SW 1271 (cell line): ENCODE measurements at places on chromosomes 6 and 20.
A peak's percentile ranks its signal among the peaks of the same experiment; 100 is the strongest.

- peak; percentile 71 for DNase-seq
These were observed 81.0 kb downstream of the GPX5 start for GRCh38 chr6:28606424-28607391.

GRCh38 chr20:17172836-17173516, 53.9 kb upstream of the PCSK2 start:
- DNase-seq = no peak

- DNase-seq = no peak
These were observed 46.0 kb downstream of the RREB1 start for GRCh38 chr6:7153789-7154188.

DNA sequence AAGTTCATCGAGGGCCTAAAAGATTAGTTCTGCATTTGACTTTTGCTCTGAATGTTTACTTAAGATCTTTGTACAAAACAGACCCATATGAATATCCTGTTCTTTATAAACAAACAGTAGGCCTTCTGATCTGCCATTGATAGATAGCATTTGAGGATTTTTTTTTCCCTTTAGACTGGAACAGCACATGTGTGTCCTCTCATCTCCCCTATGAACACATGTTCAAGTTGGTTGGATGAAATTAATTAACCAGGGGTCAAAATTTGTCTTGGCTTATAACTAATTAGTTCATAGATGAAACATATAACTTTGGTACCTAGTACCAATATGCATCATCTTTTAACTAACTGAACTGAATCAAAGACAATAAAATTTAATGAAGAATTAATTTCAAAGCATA, 81.3 kb downstream of the AK9 start:
- DNase-seq = no peak

GRCh38 chr6:144749263-144749662, 464.1 kb downstream of the UTRN start:
- no peak for DNase-seq

DNA sequence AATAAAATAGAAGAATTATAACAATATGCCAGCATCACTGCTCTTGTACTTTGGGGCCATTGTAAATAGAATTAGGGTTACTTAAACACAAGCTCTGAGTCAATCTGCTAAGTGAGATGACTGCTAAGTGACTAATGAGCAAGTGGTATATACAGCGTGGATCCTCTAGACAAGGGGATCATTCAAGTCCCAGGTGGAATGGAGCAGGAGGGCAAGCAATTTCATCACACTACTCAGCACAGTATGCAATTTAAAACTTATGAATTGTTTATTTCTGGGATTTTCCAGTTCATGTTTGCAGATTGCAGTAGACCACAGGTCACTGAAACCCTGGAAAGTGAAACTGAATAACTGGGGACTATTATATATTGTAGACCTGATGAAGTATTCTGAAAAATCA, 235.3 kb downstream of the BTBD3 start:
- no peak for DNase-seq

- DNase-seq = no peak
These were observed 137.6 kb upstream of the RIN2 start for GRCh38 chr20:19620446-19620845.

DNA sequence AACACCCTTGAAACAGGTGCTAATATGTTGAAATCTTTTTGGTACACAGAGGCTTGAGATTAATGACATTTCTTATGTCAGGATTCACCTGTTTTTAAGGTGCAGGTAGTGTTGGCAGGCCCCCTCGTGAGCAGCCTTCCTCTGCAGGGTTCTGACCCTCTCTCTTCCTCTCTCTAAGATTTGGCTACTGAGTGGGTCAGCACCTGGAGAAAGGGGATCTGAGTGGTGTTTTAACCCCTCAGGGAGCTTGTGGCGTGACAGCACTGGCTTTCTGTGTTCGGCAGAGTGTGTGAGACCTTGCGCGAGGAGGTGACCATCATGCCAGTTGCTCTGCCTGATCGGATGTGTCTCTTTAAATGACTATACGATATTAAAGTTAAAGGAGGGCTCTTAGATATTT, 37.1 kb downstream of the HIVEP1 start:
- no peak for DNase-seq

DNA sequence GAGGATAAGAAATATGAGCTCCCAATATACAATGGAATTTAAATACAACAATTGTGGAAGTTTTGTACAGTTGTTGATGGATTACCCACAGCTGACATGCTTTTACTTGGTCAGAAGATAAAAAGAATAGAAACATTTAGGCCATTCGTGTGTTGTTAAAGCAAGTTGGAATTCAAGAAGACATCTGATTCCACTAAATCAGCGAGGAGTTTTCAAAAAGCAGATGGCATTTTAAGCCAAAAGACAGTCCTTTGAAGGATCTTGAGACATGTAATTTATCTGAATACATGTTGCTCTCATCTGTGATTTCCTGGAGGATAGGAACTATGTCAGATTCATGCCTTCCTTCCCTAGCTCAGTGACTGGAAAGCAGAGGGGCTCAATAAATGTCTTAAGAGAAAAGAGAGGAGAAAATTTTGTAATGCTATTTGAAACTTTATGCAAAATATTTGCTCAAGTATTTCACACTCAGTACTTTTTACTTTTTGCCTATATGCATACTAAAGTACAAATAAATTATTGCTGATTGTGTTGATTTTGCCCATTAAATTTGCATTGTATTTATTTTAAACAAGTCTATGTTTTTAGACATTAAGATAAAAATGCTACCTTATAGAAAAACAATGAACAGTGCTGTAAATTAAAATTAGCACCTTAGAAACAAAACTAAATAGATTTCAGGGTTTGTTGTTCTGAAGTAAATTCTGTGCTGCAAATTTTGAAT, 733.8 kb upstream of the FLRT3 start:
- DNase-seq = no peak

GRCh38 chr6:142984386-142984785, 39.4 kb upstream of the HIVEP2 start:
- DNase-seq = no peak

GRCh38 chr6:34295721-34296120, 46.9 kb upstream of the SMIM29 start:
- DNase-seq = no peak

DNA sequence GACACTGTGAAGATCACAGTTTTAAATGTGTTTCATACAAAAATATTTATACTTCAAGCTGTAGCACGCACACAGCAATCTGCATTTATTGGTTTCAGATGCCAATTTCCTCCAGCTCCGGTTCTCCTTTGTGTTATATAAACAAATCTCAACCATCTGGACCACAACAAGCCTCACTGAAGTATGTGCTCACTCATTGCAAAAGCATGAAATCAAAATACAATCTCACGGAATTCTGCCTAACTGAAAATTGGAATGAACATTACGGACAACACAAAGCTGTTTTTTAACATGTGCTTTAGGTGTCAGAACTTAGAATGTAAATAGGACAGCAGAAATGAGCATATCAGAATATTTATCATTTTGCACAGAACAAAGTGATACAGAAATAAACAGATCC, 38.0 kb downstream of the RCAN2 start:
- no peak for DNase-seq

DNA sequence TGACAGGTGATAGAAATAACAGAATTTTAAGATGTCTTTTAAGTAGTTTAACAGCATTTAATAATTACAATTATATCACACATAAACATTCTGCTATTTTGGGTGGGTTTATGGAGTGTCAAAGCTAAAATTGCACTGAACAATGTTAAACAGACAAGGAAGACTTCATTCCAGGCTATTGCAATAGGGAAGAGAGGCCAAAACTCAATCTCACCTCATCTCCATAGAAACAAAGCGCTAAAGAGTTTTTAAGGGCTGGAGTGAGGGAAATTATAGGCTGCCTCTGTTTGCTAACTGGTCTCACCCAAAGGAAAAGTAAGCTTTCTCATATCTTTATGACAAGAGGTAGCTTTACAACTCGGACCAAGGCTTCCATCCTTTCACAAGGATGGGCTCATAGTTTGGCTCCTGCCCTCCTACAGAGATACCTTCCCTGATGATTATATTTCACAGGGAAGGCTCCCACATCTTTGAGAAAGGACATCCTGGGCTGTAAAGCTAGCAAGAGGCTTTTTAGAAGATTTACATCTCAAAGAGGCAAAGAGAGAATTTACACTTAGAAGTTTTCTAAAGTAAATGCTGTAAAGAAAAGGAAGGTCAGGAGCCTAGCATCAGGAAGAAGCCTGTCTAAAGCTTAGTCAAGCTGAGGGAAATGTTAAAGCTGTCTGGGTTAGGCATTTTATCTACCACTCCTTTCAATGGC, 350.2 kb upstream of the IMPG1 start:
- DNase-seq = no peak

GRCh38 chr20:50283922-50284810, 93.5 kb downstream of the CEBPB start:
- no peak for DNase-seq

DNA sequence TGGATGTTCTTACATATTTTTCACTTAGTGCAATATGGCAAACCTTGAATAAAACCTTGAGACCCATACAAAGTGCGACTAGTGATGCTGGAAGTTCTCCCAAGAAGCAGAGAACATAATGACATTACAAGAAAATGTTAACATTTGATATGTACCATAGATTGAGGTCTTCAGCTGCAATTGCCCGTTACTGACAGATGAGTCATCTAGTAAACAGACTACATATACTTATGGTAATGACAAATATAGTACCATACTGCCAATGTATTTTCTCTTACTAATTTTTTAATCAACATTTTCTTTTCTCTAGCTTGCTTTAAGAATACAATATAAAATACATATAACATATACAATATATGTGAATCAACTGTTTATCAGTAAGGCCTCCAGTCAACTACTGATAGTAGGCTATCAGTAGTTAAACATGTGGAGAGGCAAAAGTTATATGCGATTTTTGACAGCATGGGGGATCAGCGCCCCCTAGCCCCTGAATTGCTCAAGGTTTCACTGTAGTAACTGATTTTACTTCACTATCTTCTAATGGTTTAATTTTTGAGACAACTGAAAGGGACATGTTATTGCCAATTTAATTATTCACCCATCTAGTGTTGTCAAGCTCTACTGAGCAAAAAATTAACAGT, 166.7 kb upstream of the ADGRB3 start:
- peak; percentile 2 for DNase-seq

DNA sequence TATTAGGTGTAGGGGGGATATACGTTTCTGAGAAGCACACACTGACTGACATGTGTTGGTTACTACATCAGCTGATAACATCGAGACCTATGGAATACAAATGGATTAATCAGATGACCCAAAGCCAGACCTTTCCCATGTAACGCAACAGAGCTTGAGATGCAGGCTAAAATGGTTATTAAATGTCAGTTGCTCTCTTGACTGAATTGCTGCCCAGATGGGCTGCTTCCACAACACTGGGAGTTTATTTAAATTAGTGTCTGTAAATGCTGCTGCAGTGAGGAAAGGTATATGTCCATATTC, 298.8 kb downstream of the PHACTR1 start:
- no peak for DNase-seq

- DNase-seq = no peak
These were observed 141.6 kb downstream of the SMOC2 start for GRCh38 chr6:168582571-168582981.

DNA sequence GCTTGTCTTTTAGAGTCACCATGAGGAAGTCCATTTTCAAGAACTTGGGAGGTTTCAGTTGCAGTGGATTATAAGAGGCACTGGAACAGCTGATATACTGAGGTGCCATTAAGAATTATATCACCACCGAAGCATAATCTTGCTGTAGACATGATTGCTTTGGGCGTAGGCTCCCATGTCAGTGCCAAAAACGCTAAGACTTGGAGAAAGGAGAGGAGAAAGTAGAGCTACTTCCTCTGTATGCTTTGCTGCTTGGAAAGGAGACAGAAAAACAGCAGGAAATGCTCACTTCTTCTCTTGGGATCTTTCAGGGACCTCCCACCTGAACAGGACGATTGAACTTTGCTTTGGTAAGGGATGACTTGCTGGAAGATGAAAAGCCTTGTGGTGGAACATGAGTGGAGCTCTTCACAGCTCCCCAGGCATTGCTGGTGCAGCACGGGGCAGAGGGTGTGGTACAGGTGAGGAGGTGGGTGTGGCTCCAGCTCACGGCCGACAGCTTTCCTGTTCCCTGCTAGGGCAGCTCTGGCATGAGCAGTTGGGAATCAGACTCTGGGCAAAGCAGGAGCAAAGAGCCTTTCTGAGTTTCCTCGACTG, 190.4 kb upstream of the JAG1 start:
- DNase-seq = no peak

DNA sequence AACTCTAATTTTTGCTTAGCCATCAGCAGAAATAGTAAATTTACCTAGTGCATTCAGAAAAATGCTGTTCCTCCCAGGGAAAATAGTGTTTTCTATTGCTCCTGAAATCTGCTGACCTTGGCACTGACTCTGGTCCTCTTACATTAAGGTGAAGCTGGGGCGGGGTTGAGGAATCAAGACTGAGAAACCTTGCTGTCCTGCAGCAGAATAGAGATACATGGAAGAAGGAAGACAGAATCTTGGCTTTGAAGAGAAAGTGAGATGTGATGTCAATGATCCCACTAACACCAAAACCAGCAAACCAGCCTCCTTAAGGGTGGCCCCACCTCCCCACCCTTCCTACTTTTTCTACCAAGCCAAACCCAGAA, 840 bp upstream of the LY86 start:
- DNase-seq = no peak

GRCh38 chr6:46635462-46635861, 17.2 kb downstream of the CYP39A1 start:
- DNase-seq = no peak

DNA sequence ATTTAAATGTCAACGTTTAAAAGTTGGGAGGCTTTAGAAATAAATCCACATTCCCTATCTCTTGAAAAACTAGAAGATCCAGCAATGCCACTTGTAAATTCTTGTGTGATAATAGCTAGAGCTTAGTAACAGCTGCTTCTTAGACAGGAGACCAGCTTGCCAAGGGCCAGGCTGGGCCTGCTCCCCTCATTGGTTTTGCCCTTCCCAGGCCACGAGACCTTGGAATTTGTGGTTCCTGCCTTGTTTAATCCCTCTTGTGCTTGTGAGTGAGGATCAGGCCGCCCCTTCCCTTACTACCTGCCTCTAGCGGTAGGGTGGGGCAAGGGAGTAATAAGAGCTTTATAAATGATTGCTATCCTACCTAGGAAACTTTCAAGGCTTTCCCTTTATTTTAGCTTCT, 363.5 kb downstream of the SYNE1 start:
- no peak for DNase-seq

DNA sequence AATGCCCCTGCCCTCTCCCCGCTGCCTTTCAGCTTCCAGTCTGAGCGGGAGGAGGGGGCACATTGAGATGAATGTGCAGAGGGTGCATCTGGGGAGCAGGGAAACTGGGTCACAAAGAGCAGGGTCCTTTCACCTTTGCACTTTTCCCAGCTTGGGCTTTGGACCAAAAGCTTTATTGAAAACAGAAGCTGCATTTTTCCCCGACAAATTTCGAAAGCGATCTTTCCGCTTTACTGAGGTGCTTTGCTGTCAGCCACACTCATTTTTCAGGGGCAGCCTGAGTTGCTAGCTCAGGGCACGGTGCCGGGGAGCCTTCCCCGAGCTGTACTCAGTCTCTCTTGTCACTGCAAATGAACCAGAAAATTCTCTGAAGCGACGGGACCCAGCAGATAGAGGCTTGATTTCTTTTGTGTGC, 283.7 kb upstream of the SOX4 start:
- no peak for DNase-seq

- DNase-seq = no peak
These were observed 8.5 kb downstream of the RMND1 start for GRCh38 chr6:151443454-151443853.
